ENCODE measurements at places on chromosomes 4 and X. TPM values are rescaled to one million over a fixed set of nuclear protein-coding genes. Genes with fewer than 3 reads are reported as not detected.

DNA sequence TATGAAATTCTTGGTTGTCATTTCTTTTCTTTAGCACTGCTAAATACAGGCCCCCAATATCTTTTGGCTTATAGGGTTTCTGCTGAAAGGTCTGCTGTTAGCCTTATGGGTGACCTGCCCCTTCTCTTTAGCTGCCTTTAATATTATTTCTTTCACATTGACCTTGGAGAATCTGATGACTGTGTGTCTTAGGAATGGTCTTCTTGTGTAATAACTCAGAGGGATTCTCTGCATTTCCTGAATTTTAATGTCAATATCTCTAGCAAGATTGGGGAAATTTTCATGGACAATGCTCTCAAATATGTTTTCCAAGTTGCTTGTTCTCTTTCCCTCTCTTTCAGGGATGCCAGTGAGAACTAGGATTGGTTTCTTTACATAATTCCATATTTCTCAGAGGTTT, 292.4 kb downstream of the SLC7A11 start:
- DNase-seq = no peak

DNA sequence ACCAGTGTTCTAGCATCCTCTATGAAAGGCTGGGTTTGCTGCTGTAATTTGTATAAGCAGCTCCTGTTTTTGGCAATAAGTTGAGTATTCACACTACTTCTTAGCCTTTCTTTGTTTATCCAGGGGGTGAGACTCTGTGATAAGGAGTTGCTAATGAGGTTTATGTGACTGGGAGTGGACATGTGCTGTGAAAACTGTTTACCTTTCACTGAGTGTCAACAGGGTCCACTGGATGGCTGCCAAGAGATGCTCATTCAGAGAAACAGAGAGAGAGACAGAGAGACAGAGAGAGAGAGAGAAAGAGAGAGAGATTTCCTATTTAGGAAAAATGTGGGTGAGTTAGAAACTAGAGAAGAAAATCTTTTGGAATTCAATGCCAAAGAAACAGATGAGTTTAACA, 233.9 kb downstream of the CHIC2 start:
- DNase-seq = no peak

DNA sequence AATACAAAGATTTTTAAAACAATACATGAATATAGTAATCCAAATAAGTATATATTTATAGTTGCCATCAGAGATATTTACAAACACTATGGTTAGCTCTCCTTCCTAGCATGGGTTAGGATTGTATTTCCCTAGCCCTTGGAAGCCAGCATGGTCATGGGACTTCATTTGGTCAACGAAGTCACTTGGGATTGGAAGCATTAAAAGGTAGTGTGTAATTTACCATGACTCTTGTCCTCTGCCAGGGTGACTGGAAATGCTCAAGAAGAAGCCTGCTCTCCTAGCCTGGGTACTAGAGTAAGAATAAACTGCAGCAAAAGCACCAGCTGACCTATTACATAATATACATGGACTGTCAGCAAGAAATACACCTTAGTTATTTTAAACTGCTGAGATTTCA, 102.9 kb downstream of the COL25A1 start:
- DNase-seq = no peak

Gene ATP1B4
- not detected for total RNA-seq

Gene STPG2
- total RNA-seq = not detected

DNA sequence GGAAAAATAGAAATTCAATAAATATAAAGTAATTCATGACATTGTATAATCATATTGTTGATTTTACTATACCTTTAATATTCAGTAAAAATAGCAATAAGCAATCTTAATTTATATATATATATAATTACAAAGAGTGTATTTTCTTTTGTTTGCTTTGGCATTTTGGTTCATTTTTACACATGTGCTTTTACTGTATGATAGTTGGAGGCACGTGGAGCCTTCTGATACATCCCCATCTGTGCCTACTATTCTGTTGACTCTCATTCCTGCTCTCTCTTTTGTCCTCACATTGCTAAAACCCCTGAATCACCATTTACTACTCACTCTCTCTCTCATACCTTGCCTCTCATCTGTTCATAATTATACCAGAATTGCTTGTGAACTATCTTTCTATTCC, 106.4 kb upstream of the NDST4 start:
- no peak for DNase-seq

Gene GDPD2
- total RNA-seq = not detected

Gene EREG
- 16.0 TPM for total RNA-seq

DNA sequence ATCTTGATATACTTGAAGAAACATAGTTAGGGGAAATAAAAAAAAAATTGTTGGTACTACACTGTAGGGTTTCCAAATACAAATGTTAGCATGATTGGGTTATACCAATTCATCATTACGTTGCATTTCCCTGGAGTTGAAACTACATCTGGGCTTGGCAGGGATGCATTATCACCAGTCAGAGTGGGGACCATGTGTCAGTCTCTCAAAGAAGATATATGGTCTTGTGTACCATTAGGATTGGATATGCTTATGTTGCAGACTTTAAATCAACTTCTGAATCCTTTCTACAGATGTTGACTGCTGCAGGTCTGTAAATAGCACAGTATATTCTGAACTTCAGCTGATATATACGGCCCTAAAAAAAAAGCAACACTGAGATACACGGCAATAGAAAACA, 188.5 kb downstream of the SLIT2 start:
- no peak for DNase-seq

GRCh38 chrX:145727476-145727875, 90.2 kb upstream of the SLITRK2 start:
- DNase-seq = no peak

DNA sequence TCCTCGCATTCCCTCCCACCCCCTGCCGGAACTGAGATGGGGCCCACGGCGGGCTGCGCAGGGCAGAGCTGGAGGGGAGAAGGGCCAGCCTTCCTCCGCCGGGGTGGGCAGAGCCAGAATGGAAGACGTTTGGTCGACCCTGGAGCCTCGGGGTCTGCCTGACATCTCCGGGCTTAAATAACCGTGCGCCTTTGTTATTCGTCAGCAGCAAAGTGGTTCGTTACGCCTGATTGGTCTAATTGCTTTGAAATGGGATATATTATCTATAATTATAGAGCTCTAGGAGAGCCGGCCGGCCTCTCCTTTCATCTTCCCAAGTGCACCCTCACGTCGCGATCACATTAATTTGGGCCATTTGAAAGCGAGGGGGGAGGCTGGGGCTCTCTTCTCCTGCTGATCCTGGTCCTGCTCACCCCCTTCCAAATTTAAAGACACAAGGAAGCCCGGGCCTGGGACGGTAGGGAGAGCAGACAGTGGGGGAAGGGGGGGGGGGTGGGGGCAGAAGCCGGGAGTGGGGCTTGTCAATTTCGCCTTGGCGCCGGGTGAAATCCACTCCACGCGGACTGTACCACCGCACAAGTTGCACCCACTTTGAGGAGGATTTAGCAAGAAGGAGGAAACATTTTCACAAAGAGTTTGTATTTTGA, 4.7 kb upstream of the MSX1 start:
- no peak for DNase-seq

- no peak for DNase-seq
Observed at GRCh38 chrX:31136144-31136611, 64.3 kb upstream of the FTHL17 start.

Gene TMEM144
- total RNA-seq = 3.5 TPM

DNA sequence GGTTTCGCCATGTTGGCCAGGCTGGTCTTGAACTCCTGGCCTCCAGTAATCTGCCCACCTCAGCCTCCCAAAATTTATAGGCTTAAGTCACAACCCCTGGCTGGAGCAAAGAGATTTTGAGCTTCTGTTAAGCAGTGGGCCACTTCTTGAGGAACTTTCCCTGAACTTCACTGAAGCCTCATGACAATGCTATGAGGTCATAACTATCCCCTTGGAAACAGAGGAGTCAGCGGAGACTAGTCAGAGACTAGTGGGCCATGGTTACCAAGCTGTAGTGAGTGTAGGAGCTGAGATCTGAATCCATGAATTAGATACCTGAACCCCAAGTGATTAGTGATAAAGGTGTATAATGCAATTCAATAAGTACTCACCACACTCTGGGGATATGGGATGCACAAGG, 145.1 kb upstream of the MSX1 start:
- no peak for DNase-seq

Gene CYLC1
- not detected for total RNA-seq

DNA sequence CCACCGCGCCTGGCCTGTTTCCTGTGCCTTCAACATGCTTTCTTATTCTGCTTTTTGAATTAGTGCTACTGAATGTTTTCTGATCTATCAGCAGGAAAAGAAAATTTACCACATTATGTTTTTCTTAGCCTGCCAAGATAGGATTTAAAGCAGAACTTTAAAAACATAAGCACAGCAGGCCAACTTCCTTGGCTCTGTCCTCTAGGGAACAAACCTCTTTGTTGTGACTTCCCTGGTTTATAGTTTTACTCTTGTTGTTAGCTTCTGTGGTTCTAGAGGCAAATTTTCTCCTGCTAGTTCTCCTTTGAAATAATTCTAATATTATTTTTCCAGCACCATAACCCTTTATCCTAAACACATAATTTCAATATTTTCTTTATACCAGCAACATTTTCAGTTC, 605.1 kb downstream of the ADGRL3 start:
- DNase-seq = no peak

- DNase-seq = no peak
Observed at GRCh38 chr4:152763796-152764195, 15.7 kb downstream of the TIGD4 start.

DNA sequence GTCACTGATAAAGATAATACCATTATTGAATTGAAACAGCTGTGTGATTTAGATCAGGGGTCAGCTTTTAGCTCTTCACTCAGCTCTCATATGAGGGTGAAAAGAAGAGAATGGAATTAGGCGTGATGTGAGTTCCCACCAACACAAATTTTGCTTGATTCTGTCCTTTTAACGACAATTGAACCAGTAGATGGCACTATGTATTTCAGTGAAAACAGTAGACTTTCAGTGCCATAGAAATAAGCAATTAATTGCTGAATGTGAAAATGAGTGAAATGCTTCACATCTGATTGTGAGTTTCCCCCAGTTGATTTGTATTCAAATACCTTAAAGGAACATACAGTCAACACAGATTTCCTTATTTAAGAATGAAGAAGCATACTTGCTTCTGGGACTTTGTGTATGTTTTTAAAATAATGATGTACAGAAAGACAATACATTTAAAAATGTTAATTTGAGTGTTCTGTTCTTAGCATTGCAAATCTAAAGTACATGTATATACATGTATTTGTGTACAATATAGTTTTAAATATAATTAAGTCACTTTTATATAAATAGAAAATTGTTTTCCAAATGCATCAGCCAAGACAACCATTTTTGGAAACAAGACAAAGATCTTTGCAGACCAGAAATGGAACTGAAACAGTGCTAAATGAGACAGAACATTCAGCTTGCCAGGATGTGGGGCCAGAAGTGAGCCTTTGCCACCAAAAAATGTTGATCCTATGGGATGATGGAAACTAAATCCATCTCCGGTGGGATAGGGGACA, 178.8 kb downstream of the SNCA start:
- DNase-seq = no peak

GRCh38 chr4:47145630-47146029, 114.3 kb downstream of the GABRB1 start:
- peak; percentile 9 for DNase-seq

Gene ERAS
- not detected for total RNA-seq

Gene GAB3
- total RNA-seq = 0.14 TPM

- DNase-seq = no peak
Observed at GRCh38 chr4:186144946-186145569, 40.6 kb downstream of the FAM149A start.

Gene MAGEC2
- total RNA-seq = not detected

GRCh38 chr4:189822326-189822725, 118.3 kb upstream of the FRG1 start:
- DNase-seq = no peak

DNA sequence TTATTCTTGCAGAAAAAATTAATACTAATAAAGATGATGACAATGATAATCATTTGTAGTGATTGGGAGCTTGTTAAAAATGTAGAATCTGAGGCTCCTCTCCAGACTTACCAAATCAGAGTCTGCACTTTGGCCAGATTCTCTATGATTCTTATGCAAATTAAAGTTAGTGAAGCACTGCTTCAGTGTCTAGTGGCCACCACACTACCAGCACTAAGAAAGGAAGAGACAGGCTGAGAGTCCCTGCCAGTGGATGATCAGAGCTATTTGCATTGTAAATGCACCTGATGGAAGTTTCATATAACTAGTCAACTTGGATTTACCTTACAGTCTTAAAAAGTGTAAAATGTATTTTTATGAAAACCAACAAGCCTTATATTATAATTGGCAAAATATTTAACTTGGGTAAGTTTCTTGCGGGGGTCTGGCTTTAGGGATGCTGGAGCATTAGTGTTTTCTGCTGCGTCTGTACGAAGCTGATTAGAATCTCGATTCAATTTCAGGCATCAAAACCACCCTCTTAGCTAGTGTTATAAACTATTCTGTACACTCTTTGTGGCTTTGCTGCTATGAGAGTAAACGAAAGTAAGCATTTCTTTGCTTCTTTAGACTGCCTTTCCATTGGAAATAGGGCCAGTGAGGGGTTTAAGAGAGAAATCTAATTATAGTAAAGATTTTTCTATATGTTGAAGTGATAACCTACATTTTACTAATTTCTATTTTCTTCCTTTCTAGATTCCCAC, 114.1 kb downstream of the TLL1 start:
- DNase-seq = no peak

Gene TLR2
- total RNA-seq = 13.8 TPM

DNA sequence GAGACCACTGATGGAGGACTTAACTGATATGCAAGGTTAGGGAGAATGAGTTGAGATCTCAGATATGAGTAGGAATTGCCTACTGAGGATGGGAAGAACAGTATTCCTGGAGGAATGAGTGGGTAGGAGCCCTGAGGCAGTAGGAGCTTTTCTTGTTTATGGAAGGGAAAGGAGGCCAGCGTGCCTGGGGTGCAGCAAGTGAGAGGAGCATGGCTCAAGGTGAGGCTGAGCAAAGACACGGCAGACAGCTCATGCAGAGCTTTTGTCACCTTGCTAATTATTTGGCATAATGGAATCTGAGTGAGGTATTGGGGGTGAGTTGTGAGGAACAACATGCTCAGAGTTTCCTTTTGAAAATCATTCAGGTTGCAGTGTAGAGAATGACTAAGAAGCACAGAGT, 65.3 kb upstream of the IBSP start:
- no peak for DNase-seq

Gene CCDC149
- 2.6 TPM for total RNA-seq

Data from epithelial cell of proximal tubule (primary cell).